NCI-H1417 treated with DMSO at 0.1 percent for 48 hours (cell line): ENCODE measurements at places on chromosomes 13 and 19.
A peak's percentile ranks its signal among the peaks of the same experiment; 100 is the strongest.

- no peak for DNase-seq
Measured at GRCh38 chr13:48258430-48258829, 25.4 kb downstream of the ITM2B start.

DNA sequence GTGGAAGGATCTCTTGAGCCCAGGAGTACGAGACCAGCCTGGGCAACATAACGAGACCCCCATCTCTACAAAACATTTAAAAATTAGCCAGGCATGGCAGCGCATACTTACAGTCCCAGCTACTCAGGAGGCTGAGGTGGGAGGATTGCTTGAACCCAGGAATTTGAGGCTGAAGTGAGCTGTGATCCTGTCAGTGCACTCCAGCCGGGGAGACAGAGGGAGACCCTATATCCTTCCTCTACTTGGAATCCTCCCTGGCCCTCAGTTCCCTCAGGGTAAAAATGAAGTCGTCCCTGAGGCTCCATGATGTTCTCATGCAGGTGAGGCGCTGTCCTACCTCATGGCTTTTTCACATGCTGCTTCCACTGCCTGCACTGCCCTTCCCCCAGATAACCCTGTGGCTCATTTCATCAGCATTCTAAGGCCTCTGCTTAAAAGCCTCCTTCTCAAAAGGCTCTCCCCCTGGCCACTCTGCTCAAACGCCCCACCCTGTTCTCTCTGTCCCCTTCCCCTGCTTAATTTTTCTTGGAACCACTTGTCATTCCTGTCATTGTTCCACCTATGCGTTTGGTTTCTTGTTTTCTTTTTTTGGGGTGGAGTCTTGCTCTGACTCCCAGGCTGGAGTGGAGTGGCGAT is 19.2 kb downstream of the DNM2 start:
- DNase-seq = no peak

DNA sequence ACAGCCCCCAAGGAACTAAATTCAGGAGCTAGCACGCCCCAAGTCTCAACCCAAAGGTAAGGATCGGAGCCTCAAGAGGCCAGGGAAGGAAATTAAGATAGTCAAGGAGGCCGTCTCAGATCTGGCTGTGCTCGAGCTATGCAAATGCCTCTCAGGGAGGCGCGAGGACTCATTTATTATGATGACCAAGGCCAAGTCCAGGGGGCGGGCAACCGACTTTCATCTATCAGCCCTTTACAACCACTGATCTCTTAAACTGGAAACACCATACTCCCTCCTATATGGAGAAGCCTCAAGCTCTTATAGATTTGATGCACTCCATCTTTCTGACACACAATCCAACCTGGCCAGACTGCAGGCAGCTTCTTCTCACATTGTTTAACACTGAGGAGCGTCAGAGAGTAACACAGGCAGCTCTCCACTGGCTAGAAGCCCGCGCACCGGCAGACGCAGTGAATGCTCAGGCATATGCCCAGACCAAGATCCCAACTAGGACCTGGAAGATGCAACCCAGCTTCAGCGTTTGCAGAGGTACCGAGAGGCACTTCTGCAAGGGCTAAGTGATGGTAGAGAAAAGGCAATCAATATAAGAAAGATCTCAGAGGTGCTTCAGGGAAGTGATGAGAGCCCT is 9.6 kb upstream of the SLC15A1 start:
- no peak for DNase-seq

DNA sequence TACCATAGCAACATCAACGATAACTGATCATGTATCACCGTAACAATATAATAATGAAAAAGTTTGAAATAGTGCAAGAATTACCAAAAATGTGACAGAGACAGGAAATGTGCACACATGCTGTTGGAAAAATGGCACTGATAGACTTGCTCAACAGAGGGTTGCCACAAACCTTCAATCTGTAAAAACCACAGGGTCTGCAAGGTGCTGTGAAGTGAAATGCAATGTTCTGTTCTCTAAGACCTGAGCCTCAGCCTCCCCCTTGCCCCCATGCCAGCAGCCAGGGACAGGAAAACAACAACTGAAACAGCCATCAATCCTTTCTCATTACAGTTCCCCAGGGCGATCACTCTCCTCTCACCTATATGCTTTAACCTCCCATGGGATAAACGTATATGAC is 88.4 kb downstream of the USP12 start:
- DNase-seq = no peak

DNA sequence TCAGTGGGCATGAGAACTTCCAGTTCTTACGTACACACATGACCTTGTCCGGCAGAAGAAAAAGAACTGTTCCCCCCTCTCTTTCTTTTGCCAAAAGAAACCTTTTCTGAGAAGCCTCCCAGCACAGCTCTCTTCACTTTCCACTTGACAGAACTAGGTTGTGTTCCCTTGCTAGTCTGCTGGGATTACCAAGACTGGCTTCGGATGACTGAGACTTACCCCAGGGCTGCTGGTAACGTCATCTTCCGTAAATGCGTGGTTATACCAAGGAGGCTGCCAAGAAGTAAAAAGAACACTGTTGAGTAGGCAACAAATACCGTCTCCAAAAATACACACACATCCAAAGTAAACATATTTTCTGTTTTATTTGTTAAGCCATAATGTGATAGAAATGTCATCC is 908.2 kb downstream of the EFNB2 start:
- DNase-seq = no peak

- DNase-seq = no peak
Measured at GRCh38 chr19:52613299-52613906, 24.8 kb downstream of the ZNF83 start.

DNA sequence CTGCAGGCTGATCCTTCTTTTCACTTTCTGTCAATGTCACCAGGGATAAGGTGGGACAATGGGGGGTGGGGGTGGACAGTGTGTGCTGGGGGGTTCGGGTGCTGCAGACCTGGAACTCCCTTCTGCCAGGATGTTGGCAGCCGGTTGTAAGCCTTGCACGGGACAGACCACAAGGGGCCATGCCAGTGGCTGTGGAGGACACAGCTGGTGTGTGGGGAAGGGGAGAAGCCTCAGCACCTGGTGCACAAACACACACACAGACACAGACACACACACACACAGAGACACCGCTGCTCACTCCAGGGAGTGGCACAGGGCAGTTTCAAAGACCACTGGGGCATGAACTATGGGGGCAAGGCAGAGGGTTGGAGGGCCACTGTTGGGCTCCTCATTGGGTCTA is 3.6 kb downstream of the F2RL3 start:
- no peak for DNase-seq

GRCh38 chr13:90201202-90201601 is 1146.3 kb upstream of the MIR17HG start:
- no peak for DNase-seq

DNA sequence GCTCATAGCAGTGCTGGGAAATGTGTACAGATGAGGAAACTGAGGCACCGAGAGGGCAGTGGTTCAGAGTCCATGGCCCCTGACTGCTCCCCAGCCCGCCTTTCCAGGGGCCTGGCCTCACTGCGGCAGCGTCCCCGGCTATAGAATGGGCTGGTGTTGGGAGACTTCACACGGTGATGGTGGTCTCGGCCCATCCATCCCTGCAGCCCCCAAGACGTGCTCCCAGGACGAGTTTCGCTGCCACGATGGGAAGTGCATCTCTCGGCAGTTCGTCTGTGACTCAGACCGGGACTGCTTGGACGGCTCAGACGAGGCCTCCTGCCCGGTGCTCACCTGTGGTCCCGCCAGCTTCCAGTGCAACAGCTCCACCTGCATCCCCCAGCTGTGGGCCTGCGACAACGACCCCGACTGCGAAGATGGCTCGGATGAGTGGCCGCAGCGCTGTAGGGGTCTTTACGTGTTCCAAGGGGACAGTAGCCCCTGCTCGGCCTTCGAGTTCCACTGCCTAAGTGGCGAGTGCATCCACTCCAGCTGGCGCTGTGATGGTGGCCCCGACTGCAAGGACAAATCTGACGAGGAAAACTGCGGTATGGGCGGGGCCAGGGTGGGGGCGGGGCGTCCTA is 15.9 kb downstream of the LDLR start:
- no peak for DNase-seq

GRCh38 chr19:6761053-6761676 is 6.1 kb downstream of the SH2D3A start:
- DNase-seq = no peak

DNA sequence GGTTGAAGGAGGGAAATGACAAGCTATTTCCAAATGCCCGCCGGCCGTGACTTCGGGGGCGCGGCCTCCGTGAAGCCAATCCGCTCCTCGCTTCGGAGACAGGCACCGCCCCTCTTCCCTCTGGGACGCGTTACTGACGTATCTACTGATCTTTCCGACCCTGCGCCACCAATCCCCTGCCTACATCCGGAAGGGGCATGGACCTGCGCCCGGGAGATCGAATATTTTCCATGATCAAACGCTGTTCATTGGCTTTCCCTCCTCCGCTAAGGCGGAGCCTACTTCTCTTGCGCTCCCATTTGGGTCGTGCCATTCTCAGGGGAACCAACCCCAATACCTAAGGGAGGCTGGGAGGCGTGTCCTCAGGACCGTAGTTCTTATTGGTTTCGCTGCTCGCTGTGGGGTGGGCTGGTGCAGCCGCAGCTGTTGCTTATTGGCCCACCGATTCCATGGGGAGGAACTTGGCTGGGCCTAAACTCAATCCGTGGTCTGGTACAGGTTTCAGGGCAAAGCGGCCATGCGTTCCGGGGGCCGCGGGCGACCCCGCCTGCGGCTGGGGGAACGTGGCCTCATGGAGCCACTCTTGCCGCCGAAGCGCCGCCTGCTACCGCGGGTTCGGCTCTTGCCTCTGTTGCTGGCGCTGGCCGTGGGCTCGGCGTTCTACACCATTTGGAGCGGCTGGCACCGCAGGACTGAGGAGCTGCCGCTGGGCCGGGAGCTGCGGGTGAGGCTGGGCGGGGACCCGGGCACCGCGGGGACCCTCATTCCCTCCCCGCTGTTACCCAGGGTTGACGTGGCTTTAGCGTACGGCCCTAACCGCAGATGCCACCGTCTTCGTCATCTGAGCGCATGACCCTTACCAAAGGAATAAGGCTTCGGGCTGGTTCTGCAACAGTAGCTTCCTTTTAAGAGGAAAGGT is at the start of gene QPCTL:
Gene QPCTL, plus strand, starts transcription at position 480 of the 919 bp plus-strand sequence. Its CDS starts 38 bp downstream, at position 518.
- peak; percentile 94 for DNase-seq

GRCh38 chr19:55585658-55586339 is 5.2 kb upstream of the ZNF579 start:
- no peak for DNase-seq

- DNase-seq = no peak
Measured at GRCh38 chr19:23070353-23071146, 46.3 kb upstream of the ZNF730 start.

DNA sequence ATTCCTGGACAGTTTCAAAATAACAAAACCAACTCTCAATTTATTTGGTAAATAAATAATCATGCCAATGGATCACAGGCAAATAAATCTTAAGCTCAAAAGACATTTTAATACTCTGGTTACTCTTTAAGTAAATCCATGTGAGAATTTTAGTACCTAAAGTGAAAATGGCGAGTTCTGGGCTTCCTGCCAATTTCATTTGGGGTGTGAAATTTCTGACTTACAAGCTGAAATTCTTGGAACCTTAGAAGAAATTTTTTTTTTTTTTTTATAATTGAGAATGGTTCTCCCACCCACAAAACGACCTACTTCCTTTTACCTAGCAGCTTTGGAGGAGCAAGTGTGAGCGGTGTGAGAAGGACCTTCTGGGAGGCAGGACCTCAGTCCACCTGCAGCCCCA is 354.5 kb upstream of the NBEA start:
- DNase-seq = no peak

- no peak for DNase-seq
Measured at GRCh38 chr19:2561895-2562294, 86.0 kb downstream of the GADD45B start.

DNA sequence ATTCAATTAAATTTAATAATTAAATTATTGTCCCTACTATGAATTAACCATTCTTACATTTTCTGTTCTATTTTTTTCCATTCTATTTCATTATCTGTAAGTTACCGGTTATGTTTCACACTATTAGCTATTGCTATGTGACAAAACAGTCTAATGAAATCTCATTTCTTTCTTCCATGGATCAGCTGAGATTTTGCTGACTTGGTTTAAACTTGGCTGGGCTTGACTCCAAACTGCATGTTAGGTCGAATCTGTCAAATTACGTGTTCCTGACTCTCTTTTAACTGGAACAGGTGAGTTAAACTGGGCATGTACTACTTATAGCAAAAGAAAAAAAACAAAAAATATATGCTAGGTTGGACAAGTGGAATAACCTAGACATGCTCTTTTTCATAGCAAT is 1464.4 kb downstream of the OLFM4 start:
- DNase-seq = no peak

DNA sequence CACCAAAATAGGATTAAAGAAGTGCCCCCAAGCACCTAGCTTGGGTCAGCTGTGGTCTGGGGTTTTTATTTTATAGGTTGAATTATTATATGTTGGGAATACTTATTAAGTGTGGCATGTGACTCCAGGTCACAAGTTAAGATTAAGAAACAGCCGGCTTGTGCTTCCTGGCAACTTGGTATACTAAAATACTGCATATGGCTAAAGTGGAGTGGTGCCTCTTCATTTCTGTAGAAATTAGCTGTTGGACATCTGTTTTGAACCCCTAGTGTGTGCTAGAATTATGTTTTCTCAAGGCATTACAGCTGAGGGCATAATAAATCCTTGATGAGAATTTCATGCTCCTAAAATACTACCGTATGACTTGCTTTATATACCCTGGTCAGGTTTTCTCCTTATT is 286.6 kb downstream of the SHISA2 start:
- no peak for DNase-seq

- no peak for DNase-seq
Measured at GRCh38 chr13:66409542-66409941, 820.6 kb downstream of the PCDH9 start.

DNA sequence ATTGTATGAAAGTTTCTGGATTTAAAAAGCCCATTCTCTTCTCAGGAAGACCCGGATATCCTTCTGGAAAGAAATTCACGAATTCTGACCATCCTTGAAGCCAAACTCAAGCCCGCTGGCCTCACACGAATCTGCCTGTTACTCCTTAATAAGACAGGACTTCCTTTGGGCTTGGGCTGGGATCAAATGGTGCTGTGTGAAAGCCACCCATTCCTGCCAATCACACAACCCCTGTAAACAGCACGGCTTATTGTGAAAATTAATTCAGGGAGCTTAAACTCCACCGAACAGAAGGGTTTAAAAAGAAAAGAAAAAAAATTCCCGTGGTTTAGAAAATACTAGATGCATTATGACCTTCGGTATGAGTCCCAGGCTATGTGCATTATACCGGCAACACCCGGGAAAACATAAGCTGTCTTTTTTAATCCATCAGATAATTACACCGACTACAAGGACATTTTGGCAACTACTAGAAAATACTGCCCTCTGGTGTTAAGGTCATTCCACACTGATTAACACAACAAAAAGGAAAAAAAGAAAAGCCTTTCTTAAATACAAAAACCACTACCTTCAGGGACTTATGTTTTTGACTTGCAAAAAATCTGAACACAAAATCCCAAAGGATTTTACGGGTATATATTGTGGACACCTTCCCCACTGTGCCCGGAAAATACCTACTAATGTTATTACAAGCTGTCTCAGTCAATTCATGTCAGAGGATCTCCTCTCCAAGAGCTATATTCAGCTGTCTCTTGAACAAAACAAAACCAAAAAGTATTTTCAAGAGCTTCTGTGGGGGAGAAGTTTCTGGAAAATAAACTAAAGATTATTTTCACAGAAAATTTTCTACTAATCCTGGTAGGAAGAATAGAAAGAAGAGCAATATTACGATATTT is 76.0 kb upstream of the LSM14A start:
- peak; percentile 16 for DNase-seq
